CD4-positive, alpha-beta T cell treated with Interleukin-21 for 1 hour (primary cell): ENCODE measurements at places on chromosomes 3 and 15.

- no peak for DNase-seq
Observed at GRCh38 chr3:54949491-54950044, 21.7 kb upstream of the LRTM1 start.

DNA sequence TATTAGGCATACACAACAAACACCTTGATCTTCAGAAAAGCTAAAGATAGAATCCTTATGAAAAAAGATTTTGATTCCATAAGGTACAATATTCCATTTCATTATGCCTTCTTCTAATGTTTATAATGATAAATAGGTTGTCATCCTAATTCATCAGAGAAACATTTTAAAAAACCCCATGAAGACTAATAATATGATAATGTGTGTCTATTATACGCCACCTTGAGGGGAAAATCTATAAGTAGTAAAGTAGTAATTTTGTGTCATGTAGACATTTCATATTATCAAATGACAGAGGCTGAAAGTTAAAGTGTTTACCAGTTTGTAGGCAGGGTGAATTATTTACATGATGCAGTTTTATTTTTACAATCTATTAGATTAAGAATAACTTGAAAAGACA, 524.3 kb downstream of the GBE1 start:
- no peak for DNase-seq

- peak; percentile 86 for DNase-seq
Observed at GRCh38 chr3:43389388-43390254, 103.3 kb downstream of the SNRK start.

DNA sequence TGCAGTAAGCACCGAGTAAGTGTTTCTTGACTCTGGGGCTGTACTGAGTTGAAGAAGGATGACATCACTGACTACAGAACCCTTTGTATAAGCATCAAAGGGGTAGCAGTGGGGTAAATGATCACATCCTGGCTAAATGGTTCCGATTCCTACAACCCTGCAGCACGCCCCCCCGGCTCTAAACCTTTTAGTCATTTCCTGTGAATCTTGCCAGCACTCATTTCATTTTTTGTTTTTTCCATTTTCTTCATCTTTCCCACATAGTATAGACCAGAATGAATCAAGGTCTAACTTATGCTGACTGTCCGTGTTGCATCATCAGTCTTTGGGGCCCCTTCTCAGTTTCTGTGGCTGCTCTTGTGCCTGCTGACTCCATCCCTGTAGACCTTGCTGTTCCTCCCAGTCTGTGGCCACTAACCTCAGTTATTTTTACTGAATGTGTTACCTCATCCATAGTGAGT, 383.1 kb upstream of the TPRG1 start:
- DNase-seq: peak; percentile 36

DNA sequence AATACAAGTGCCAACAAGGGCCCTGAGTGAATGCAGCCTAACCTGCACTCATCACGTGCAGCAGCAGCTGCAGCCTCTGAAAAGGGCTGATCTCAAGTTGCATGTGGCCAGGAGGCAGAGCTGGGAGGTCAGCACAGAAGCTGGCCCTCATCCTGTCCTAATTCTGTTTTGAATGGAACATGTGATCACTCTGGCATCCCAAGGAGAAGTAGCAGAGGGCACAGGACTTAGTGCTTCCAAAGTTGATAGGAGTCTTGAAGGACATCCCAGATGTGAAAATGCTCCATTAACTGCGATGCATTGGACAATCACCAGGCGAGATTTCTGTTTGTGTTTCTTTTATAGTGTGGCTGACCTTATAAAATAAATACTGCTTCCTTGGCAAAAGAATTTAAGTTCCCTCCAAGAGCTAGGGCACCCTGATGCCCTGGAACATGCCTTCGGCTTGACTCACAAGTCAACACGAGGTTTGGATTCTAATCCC, 31.6 kb upstream of the STAG1 start:
- DNase-seq: no peak

GRCh38 chr3:171350364-171350763, 109.8 kb downstream of the TNIK start:
- DNase-seq: no peak

DNA sequence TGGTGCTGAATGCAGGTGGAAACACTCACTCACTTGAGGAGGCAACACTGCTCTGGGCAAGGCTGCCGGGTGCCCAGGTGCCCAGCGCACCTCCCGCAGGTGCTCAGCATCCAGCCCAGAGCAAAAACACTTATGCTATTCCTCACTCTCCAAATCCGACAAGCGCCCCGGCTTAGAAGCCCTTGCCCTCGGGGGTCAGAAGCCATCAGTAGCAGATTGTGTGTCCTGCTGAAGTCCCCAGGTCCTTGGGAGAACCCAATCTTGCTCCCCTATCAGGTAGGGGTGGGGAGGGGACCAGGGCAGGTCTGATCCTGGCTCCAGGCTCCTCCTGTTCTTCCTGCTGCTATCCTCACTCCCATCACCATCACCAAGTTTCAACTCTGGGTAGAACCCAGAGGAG, 46.7 kb downstream of the TLE3 start:
- no peak for DNase-seq

DNA sequence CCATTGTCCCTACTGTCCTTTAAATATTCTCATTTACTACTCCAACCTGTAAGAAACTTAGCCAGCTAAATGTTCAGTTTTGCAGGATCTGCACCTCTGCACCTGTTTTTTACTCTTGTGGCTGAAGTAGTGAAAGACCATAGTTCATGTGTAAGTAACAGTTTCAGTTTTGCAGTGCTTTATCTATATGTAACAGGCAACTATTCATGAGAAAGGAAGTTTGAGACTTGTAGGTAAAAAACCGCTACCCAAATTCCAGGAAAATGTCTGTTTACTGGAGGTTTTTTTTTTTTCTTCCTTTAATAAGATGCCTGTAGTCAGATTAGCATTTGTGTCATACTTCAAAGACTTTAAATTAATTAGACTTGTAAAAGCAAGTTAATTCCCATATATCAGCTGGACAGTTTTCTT, 25.4 kb upstream of the MBNL1 start:
- DNase-seq: peak; percentile 72

- DNase-seq: no peak
Observed at GRCh38 chr3:180414157-180414556, 187.8 kb upstream of the TTC14 start.

GRCh38 chr3:52437326-52438103, 7.4 kb downstream of the SEMA3G start:
- no peak for DNase-seq

GRCh38 chr3:73601481-73601880, 23.3 kb downstream of the PDZRN3 start:
- DNase-seq: no peak

DNA sequence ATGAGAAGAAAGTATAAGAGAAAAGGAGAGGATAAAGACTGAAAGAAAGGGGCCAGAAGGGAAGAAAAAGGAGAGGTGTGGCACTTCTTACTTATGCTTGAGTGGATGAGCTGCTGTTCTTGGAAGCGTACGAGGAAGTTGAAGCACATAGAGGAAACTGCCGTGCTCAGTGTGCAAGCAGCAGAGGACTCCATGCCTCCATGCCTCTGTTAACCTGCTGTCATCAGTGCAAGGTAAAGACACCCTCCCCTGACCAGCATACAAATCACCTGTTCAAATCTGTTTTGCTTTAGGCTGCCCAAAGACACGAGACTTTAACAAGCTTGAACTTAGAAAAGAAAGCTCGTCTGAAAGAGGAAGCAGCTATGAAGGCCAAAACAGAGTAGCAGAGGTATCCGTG, 6.4 kb downstream of the WDR5B start:
- DNase-seq: no peak

- no peak for DNase-seq
Observed at GRCh38 chr3:178369811-178370210, 166.4 kb upstream of the KCNMB2 start.

DNA sequence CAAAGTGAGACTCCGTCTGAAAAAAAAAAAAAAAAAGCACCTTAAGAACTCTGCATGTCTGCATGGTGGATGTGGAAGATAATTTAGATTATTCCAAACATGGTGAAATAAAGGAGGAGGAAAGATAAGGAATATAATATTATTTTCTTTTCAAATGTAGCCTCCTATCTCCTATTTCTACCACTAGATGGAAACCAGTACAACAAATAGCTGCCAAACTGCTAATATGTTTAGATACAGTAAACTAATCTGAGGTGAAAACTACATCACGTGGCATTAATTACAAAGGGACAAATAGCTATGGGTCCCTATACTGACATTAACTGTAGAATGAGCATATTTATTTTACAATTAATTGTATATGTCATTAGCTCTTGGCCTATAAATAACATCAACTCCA, 197.8 kb downstream of the TBC1D5 start:
- no peak for DNase-seq

DNA sequence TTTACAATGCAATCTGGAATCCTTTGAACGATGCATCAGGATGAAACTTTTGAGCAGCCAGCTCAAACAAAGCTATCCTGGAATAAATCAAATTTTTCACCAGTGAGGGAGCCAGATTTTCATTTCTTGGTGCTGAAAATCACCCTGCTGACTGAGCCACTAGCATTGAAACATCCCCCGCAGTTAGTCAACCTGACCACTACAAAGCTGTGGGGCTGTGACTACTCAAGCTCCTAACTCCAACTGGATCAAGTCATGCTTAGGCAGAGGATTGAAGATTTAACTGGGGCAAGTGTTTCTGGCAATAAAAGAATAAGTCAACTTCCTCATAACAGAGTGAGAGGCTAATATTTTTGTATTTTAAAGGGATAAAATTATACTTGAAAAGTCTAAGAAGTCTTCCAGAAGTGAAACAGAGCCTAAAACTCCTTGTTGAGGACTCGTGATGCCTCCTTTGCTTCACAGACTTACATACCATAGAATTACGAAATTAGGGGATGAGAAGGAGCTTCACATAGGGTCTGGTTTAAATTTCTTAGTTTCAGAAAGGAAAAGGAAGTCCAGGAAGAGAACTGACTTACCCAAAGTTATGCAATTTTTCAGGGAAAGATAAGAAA, 177.8 kb downstream of the SERPINI1 start:
- no peak for DNase-seq

DNA sequence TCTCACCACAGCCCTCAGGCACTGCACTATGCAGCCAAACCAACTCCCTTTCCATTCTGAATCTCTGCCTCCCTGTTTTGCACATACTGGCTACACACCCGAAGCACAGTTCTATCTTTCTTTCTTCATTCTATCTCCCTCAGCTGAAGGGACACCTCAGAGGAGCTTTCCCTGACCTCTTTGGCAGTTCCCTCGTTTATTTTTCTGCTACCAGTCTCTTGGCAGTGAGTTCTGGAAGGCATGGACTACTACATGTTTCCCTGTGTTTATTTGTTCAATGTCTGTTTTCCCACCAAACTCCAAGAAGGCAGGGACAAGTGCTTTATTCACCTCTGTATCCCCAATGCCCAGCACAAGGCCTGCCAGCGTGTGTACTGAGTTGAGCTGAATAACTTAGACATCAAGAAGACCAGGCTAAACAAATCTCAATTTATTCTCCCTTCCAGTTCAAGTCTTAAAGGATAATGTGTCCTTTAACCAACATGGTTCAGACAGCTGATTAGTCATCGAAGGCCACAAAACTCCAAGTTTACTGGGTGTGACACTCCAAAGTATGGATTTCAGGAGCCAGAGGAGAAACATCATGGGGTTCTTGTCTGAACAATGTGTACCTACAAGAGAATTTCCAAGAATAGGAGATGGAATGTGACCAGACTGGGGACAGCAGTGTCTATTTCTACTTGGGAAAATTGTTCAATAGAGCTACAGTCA, 260.1 kb upstream of the CTNNB1 start:
- no peak for DNase-seq

DNA sequence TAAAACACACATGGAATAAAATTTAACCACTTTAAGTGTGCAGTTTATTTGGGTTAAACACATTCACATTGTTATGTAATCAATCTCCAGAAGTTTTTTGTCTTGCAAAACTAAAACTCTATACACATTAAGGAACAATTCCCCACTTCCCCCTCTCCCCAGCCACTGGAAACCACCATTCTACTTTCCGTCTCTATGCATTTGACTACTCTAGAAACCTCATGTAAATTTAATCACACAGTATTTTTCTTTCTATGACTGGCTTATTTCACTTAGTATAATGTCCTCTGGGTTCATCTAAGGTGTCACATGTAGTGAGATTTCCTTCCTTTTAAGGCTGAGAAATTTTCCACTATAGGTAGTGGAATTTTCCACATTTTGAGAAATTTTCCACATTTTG, 568.7 kb upstream of the UBE2E2 start:
- DNase-seq: no peak

DNA sequence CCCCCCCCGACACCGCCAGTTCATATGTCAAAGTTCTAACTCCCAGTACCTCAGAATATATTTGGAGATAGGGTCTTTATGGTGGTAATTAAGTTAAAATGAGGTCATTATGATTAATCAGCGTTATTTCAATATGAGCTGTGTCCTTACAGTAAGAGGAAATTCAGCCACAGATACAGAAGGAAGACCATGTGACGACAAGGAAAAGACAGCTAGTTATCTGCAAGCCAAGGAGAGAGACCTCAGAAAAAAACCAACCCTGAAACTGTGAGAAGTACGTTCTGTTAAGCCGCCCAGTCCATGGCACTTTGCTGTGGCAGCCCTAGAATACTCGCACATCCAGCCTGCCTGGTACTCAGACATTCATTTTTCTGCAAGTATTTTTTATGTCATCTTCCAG, 62.3 kb upstream of the ARL8B start:
- DNase-seq: no peak

DNA sequence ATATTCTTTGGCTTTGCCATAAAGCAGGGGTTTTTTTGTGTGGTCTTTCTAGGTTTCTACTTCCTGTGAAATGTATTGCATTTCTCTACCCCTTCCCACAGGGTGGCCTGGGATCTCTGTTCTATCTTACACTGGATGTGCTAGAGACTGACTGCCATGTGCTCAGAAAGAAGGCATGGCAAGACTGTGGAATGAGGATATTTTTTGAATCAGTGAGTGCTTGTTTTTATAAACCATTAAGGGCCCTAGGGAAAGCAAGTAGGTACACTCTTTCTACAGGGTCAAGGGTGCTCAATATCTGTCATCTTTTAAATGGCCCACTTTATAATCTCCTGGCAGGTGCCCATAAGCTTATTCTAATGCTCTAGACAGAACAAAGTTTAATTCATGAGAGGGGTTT, 730 bp downstream of the FETUB start:
- no peak for DNase-seq

DNA sequence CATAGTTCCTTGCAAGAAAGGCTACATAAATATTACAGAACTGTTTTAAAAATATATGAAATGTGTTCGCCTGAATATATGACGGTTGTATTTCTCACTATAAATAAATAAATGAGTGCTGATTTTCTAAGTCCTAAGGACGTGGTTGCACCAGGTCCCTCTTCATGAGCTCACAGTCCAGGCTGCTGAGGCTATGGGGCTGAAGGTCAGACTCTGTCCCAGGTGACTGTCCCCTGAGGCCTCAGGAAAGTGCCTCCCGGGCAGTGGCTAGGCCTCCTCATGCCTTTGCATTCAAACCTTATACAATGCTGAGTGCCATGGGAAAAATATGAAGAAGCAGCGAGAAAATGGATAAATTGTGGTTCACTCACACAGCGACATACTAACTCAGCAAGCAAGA, 43.5 kb upstream of the SSR3 start:
- no peak for DNase-seq

GRCh38 chr3:178421069-178421468, 115.2 kb upstream of the KCNMB2 start:
- no peak for DNase-seq

- DNase-seq: no peak
Observed at GRCh38 chr3:94524102-94524919, 461.4 kb downstream of the NSUN3 start.

GRCh38 chr3:134235577-134236076, 15.0 kb downstream of the RYK start:
- no peak for DNase-seq
